ENCODE measurements at places on chromosomes 4 and X. TPM values are rescaled to one million over a fixed set of nuclear protein-coding genes. Genes with fewer than 3 reads are reported as not detected.

KLHL4 gene
- 1.2 TPM for total RNA-seq

MXRA5 gene
- 13.5 TPM for total RNA-seq

IDS gene
- 131 TPM for total RNA-seq

CENPE gene
- 3.4 TPM for total RNA-seq

L1CAM gene
- 11.6 TPM for total RNA-seq

DNA sequence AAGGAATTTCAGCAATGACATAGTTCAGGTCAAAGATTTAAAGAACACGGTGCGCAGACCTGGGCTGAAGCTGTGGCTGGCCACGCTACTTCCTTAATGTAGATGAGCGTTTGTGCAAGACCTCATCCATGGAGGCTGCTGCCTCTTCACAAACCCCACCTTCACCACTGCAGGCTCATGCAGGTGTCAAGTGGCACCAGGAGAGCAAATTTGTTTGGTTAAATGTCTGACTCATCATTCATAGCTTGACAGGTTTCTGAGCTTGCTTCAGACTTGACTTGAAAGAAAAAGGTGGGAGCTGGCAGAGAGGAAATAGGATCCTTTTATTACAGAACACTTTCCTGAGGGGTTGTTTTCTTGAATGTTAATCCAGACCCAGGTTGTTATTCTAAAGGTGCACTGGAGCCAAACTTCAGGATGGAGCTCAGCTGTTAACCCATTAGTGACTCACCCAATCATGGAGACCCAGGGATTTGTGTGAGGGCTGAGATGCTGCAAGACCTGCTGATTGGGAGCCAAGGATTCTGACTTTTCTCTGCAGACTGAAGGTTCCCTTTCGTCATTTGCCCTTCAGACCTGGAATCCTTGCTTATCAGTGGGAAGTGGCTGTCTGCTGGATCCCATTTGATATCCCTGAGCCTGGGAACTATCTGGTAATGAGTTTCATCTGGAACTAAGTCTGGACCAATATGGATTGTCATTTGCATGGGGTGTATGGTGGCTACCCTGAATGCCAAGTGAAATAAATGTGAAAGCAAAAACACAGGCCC, 315.3 kb downstream of the PTTG2 start:
- no peak for DNase-seq

GRCh38 chrX:110395877-110396276, 37.2 kb downstream of the RTL9 start:
- no peak for DNase-seq

DNA sequence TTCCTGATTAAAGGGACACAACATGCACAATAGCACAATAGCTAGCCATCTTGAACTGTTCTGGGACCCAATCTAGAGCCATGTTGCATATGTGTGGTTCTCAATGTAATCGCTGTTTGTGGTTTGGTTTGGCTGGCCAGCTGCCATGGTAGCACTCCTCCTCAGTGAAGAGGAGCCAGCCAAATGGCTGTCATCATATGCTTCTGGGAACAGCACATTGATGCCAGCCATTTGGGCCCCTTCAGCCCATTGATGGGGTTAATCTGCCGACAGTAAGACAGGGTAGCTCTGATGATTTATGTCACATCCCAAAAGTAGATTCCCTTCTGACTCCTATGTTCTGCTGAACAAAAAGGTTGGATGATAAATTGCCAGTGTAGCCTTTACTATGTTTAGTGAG, 48.5 kb downstream of the AWAT2 start:
- DNase-seq, result no peak

GRCh38 chrX:9340598-9341290, 124.1 kb upstream of the TBL1X start:
- DNase-seq, result no peak

- DNase-seq, result no peak
These were observed 1181.1 kb upstream of the PCDH7 start for GRCh38 chr4:29538889-29539646.

DNA sequence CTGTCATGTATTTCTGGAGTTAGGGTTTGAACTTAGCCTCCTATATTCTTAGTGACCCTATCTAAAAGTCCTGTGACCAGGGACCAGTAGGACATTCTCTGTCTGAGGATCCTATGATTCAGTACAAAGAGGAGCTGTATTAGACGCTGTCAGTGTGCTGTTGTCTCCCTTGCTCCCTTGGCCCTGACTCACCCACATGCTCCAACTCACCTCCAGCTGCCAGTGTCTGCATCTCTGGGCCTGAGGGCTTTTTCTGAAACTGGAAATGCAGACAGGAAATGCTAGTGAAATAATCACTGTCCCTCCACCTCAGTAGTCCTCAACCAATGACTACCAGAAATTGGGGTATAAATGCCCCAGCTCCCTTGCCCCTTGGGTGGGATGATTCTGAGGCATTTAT, 535.3 kb upstream of the RPS6KA3 start:
- DNase-seq, result no peak

DNA sequence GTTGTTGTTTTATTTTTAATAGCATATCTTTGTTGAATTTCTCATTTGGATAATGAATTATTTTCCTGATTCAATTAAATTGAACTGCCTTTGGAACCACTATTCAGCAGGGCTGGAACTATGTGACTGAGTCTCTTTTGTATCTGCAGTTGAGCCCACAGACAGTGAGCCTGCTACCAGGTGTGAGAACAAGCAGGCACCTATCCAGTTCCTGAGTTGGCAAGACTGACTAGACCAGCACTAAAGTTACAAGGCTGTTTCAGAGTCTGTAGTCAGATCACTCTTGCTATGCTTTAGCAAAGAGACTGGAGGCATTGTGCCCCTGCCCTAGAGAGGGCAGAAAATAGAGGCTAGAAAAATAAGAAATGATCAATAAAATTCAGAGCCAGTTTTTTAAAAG, 237.3 kb upstream of the GRID2 start:
- no peak for DNase-seq

- DNase-seq, result no peak
These were observed 1569.3 kb downstream of the PCDH18 start for GRCh38 chr4:135963009-135963408.

- DNase-seq, result no peak
These were observed 366.7 kb upstream of the FAT1 start for GRCh38 chr4:187090401-187090800.
